Ascending aorta (tissue), 2 donors: ENCODE measurements at places on chromosomes 4 and X.
A peak's percentile ranks its signal among the peaks of the same experiment; 100 is the strongest.

DNA sequence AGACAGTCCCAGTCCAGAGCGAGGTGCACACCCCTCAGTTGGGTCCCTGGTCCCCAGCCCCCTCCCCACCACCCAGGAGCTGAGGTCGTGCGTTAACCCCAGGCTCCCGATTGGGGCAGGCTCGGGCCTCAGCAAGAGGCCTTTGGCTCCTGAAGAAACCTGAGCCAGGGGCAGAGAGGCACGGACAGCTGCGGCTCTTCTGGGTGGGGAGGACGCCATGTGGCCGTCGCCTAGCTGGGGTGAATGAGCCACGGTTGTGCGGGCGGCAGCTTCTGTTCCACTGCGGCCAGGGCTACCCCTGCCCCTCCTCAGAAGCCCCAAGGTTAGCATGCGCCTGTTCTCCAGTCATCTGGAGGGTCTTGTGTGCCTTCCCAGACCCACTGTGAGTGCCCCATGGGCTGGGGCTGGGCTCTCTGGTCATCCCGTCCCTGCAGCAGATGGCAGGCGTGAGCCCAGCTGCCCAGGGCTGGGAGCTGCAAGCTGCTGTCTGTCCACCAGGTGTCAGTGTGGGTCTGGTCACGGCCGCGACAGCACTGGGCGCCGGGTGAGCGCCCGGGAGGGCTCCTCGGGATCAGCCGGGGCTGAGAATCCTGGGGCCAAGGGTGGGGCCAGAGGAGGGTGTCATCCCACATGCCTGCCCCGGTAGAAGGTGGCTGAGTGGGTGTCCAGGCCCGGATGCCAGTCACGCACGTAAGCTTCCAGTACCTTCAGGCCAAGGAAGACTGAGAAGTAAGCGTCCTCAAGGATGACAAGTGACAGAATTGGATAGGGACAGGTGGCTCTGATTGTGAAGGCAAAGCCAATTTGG lies 21.9 kb downstream of the ATP2B3 start:
- DNase-seq = no peak

DNA sequence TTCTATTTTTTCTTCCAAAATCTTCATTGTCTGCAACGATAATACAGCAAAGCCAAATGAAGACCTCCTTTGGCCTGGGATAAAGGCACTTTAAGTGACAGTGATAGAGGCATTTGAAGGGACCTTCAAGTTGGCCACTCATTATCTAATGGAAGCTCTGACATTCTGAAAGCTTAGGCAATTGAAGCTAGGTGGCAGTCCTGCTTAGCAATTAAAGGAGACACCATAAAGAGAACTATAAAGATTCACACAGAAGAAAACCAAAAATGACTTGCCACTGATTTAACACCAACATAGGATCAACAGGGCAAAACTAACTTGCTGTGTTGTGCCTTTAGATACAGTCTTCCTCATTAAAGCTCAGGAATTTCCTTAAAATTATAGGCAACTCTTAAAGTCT lies 103.3 kb upstream of the TSPAN7 start:
- DNase-seq = no peak

GRCh38 chrX:25287521-25287920 lies 271.8 kb upstream of the ARX start:
- no peak for DNase-seq

- DNase-seq = peak; percentile 79
These were observed 778 bp downstream of the CASP3 start for GRCh38 chr4:184648313-184649025.

DNA sequence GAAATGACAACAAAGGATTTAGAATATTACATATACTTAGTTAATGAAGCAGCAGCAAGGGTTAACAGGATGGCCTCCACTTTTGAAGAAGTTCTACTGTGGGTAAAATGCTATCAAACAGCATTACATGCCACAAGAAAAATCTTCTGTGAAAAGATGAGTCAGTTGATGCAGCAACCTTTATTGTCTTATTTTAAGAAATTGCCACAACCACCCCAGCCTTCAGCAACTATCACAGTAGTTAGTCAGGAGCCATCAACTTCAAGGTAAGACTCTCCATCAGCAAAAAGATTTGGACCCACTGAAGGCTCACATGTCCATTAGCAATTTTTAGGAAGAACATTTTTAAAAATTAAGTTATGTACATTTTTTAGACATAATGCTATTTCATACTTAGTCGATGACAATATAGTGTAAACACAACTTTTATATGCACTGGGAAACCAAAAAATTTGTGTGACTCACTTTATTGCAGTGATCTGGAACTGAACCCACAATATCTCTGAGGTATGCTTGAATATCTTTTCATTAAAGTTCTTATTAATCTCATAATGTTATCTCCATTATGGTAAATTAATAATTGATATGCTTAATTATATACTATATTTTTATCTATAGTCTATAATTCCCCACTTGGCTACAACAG lies 81.2 kb downstream of the SPCS3 start:
- no peak for DNase-seq

DNA sequence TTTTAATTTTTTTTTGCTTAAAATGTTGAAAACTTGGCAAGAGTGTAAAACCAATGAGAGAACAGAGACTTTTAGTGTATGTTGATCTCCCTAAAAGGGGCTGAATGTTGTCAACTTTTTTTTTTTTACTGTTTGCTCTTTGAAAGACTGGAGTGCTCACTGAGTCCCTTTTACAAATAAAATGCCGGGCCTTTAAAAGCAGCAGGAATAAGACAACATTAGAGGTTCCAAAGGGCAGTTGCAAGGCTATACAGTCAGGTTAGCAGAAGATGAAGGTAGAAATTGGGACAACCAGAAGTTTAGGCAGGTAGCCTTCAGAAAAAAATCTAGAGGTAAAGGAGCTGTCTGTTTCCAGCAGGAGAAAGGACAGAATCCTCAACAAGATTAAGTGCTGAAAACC lies 132.5 kb upstream of the HTR2C start:
- no peak for DNase-seq

- DNase-seq = no peak
These were observed 93.5 kb upstream of the GUCY1A1 start for GRCh38 chr4:155573126-155573525.

- DNase-seq = no peak
These were observed at the start of gene HSD17B13 for GRCh38 chr4:87322754-87323153. TSS of gene HSD17B13 (minus strand) at chr4:87322882. CDS start at chr4:87322841, 41 bp downstream.

DNA sequence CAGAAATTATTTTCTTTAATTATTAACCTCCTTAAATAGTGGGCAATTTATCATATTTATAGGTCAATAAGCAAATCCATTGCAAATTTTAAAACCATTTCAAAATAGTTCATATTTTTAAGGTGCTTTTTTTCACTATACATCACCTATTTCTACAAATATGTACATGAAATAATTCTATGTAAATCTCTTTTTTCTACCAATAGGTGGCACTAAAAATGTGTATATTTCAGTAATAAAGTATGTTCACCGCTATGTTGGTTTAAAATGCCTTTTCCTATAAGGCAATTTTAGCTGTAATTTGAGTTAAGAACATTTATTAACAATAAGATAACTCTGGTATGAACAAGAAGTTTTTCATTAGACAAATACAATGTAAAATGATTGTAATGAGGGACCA lies 672.2 kb downstream of the KCTD8 start:
- DNase-seq = no peak

DNA sequence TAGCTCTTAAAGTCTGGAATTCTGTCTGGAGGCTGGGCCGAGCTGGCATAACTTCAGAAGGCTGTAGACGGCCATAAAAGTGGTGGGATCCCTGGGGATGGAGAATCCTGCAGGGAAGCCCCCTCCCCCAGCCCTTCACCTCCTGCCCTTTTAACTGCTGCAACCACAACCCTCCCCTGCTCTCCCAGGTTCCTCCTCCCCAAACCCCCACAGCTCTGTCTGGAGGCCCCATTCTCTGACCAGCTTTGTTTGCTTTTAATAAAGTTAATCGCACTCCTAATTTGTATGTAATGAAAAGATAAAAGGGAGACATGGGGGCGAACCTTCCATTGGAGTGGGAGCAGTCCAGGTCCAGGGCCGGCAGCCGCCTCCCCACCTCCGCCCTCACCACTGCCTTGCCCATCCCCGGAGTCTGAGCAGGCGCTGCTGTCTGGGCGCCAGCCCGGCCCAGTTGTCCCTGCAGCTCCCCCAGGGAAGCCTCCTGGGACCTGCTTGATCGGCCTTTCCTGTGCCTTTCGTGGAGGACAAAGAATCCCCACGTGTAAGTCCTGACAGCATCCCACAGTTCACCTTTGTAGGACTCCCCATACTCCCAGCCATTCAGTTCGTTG lies 84.3 kb downstream of the PJA1 start:
- DNase-seq = no peak

GRCh38 chr4:38574559-38575333 lies 89.3 kb upstream of the KLF3 start:
- DNase-seq = no peak

DNA sequence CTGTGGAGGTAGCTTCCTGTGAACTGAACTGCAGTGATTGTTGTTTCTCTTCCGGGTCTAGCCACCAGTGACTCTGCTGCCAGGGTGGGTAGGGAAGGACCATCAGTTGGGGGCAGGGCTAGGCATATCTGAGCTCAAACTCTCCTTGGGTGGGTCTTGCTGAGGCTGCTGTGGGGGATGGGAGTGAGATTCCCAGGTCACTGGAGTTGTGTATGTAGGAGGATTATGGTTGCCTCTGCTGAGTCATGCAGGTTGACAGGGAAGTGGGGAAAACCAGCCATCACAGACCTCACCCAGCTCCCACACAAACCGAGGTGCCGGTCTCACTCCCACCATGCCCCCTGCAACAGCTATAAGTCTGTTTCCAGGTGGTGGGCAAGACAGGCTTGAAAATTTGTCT lies 1937.8 kb downstream of the PCDH7 start:
- no peak for DNase-seq

DNA sequence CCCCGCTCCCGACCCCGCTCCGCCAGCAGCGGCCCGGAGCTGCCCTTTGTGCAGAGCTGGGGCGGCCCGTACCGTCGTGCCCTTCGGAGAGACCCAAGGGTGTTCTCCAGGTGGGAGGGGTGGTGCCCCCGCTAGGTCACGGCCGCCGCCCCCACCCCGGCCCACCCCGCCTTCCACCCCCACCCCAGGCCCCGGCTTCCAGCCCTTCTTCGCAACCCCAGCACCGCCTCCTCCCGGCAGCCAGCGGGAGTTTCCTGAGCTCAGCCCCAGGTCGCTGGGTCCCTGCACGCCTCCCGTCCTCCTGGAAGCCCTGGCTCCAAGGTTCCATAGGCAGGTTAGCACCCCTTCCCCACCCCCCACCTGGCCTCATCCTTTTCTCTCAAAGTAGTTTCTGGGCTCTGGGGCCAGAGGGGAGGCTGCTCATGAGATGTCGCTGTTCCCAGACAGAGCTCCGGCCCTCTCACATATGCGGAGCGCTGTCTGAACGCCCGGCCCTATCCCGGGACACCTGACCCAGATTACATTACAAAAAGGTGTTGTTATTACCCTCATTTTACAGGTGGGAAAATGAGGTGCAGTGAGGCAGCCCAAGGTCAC lies 25.2 kb upstream of the FGFR3 start:
- DNase-seq = no peak

GRCh38 chrX:40683245-40683644 lies 35.9 kb upstream of the CXorf38 start:
- no peak for DNase-seq

GRCh38 chrX:131288738-131289511 lies at the start of gene IGSF1:
TSS of gene IGSF1 (minus strand) at chrX:131289306. CDS start at chrX:131286674, 2,632 bp downstream.
- DNase-seq = no peak

GRCh38 chr4:34964613-34965012 lies 1279.7 kb downstream of the ARAP2 start:
- DNase-seq = no peak

- no peak for DNase-seq
These were observed 376 bp upstream of the C4orf36 start for GRCh38 chr4:86892636-86892960.

DNA sequence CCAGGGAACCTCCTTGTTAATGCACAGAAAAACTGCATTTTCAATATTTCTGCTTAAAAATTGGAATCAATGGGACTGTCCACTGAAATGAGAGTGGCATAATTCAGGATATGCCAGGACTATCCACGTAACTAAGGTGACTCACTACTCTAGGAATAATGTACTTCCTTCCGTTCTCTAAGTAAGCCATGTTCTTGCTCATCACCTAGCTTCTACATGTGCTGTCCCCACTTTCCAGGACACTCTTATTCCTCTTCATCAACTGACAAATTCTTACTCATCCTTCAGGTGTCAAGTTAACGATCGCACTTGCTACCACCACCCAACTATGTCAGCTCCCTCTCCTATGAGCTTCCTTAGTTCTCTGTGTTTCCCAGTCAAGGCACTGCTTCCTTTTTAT lies 342.8 kb upstream of the F9 start:
- no peak for DNase-seq

GRCh38 chr4:139416073-139416673 lies 37.7 kb upstream of the RAB33B start:
- DNase-seq = no peak

- no peak for DNase-seq
These were observed 143.7 kb upstream of the SMIM10 start for GRCh38 chrX:134847133-134847532.

GRCh38 chr4:52510939-52511565 lies 148.0 kb downstream of the USP46 start:
- DNase-seq = no peak

GRCh38 chr4:35734381-35735098 lies 509.8 kb downstream of the ARAP2 start:
- DNase-seq = no peak
